LoVo (cell line): ENCODE measurements at places on chromosomes 5 and 9.

- DNase-seq = no peak
Observed at GRCh38 chr9:99044827-99045226, 60.1 kb upstream of the TGFBR1 start.

DNA sequence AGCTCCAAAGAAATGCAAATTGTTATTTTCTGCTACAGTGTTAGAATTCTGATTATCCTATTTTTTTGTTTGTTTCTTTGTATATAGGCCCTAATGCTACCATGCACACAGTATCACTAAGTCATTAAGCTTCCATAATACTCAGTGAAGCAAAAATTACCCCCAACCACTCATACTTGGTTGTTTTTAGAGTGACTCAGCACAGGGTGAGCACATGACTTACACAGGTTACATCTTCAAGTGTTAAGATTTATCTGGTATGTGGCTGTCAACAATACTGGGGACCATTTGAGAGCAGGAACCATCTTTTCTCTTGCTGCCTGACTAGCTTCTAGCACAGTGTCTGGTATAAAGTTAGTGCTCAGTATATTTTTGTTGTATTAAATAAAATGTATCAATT is 255.8 kb upstream of the SLC24A2 start:
- DNase-seq = no peak

- no peak for DNase-seq
Observed at GRCh38 chr9:33884856-33885701, 68.1 kb downstream of the UBE2R2 start.

GRCh38 chr5:63323926-63324325 is 638.3 kb downstream of the HTR1A start:
- no peak for DNase-seq

- DNase-seq = no peak
Observed at GRCh38 chr5:32390819-32391591, 53.5 kb downstream of the ZFR start.
